Activated CD8-positive, alpha-beta memory T cell treated with anti-CD3 and anti-CD28 coated beads, Interleukin-2, amount 10 ng/mL, durations not matched to agents 7 days and 5 days (primary cell): ENCODE measurements at places on chromosomes 12 and 14. TPM values are rescaled to one million over a fixed set of nuclear protein-coding genes. Genes with fewer than 3 reads are reported as not detected.

The MGP gene
- not detected for total RNA-seq

The SERPINA12 gene
- not detected for total RNA-seq

The ARHGEF40 gene
- total RNA-seq: 0.09 TPM

The PTPRQ gene
- total RNA-seq: not detected

The FGFR1OP2 gene
- 78.6 TPM for total RNA-seq

The AQP2 gene
- total RNA-seq: not detected

The COX8C gene
- not detected for total RNA-seq

The KRR1 gene
- total RNA-seq: 97.7 TPM

The SPATA7 gene
- 4.5 TPM for total RNA-seq

The PRDM4 gene
- total RNA-seq: 26.3 TPM

The SAMD4A gene
- total RNA-seq: 1.6 TPM

The CSRP2 gene
- not detected for total RNA-seq

The CHMP4A gene
- 80.5 TPM for total RNA-seq

The GPR65 gene
- total RNA-seq: 17.2 TPM

The NFATC4 gene
- total RNA-seq: 1.3 TPM

The HAL gene
- 0.16 TPM for total RNA-seq

The KIF5A gene
- 1.9 TPM for total RNA-seq

The NANOG gene
- not detected for total RNA-seq

The PTPRR gene
- not detected for total RNA-seq

The TAS2R43 gene
- total RNA-seq: 0.28 TPM

The ABHD12B gene
- total RNA-seq: not detected

The DACT1 gene
- not detected for total RNA-seq

The ANKRD33 gene
- not detected for total RNA-seq

The FOXA1 gene
- not detected for total RNA-seq

The TMEM132C gene
- total RNA-seq: not detected

The KRT78 gene
- total RNA-seq: not detected

The PIP4P1 gene
- 30.9 TPM for total RNA-seq
